Forelimb muscle (tissue), 1 donor: ENCODE measurements at places on chromosomes 11 and 22.

DNA sequence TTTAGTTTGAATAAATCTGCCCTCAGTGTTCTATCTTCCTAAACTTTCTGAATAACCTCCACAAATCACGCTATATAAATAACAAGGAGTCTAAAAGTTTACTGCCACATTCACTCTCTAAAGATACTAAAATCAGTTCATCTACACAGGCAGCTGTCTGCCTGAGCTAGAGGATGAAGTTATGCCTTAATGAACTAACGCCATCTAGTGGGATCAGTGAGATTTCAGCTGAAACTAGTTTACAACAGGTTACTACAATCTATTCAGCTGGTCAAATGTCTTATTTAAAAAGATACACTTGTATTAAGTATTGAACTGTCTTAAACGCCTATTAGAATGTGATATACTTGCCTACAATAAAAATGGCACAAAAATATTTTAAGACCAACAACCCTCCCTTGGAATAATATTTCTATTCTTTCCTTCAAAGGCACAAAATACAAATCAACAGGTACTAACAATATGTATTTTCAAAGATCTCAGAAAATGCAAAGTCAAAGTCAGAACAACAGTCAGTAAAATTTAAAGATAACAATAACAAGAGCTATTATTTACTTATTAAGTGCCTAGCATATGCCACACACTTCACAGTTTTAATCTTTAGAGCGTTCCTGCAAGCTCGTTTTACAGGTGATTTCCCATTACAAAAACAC lies 84.1 kb downstream of the LARGE2 start:
- DNase-seq: peak; percentile 64

DNA sequence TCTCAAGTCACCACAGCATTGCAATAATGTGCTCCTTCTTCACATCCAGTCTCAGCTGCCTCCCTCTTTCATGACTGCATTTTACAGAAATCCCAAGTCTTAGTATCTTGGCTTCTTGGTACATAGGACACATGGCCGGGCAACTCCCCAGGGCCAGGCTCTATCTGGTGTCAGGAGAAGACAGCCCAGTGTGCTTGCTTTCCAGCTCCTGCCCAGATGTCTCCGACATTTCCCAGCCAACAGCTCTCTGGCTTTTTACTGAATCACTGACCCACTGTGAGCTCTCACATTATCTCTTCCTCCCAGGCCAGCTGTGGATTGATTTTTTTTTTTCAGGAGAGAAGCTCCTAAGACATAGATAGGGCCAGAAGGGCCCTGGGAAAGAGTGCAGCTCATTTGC lies 346.0 kb upstream of the C11orf87 start:
- DNase-seq: no peak

DNA sequence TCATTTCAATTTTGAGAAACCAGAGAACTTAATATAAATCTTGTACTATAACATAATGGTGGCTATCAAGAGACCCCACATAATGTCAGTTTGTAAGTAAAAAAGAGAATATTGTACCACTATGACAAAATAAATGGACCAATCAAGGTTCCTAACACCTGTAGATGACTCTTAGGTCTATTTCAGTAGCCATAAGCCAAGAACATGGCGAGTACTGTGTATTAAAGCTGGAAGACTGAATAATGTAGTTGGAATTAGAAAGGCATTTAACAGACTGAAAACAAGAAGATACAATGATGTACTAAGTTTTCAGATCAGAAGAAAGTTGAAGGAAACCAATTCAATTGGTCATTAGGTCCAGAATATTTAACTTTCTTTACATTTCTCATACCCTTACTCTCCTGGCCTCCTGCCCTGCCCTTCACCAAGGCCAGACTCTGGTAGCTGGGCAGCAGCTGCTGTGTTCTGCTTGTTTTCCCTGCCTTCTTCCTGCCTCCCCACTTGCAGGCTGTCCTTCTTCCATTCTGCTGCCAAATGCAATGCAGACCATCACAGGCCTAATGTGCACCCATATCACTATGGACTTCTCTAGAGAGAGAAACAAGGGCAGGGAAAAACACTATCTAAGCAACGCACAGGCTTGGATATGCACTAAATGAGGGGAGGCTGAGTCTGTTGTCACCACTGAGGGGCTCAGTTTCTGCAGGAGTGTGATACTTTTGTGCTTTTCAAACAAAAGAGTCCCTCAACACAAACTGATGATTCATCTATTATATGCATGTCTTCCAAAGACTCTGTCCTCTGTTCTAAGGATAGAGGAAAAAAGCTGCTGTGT lies 60.1 kb downstream of the RAB30 start:
- DNase-seq: no peak

DNA sequence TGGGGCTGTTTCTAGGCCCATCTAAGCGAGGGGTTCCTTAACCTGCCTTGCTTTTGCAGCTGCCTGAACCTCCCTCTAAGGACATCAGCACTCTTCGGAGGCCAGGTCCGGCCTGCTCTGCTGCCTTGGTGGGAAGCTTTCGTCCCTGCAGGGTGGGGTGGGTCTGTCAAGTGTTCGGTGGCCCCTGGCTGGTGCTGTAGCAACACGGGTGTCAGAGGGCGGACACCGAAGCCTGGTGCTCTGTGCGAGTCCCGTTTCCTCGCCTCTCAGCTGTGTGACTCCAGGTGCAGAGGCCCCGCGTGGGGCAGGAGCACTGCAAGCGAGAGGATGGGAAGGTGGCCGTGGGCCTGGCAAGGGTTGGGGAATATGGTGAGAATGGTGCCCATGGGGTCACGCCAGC lies 64.6 kb downstream of the CDKN1C start:
- no peak for DNase-seq

GRCh38 chr22:48257685-48258055 lies 1495.2 kb downstream of the TBC1D22A start:
- no peak for DNase-seq

GRCh38 chr11:75356613-75357012 lies 5.2 kb upstream of the ARRB1 start:
- DNase-seq: no peak

GRCh38 chr11:69832561-69833413 lies 13.6 kb upstream of the FGF3 start:
- no peak for DNase-seq

GRCh38 chr22:44583061-44583760 lies 85.2 kb upstream of the RTL6 start:
- no peak for DNase-seq

GRCh38 chr22:17684245-17684644 lies 45.7 kb downstream of the BCL2L13 start:
- DNase-seq: no peak

- no peak for DNase-seq
Observed at GRCh38 chr11:60164550-60165075, 18.3 kb downstream of the MS4A6A start.

DNA sequence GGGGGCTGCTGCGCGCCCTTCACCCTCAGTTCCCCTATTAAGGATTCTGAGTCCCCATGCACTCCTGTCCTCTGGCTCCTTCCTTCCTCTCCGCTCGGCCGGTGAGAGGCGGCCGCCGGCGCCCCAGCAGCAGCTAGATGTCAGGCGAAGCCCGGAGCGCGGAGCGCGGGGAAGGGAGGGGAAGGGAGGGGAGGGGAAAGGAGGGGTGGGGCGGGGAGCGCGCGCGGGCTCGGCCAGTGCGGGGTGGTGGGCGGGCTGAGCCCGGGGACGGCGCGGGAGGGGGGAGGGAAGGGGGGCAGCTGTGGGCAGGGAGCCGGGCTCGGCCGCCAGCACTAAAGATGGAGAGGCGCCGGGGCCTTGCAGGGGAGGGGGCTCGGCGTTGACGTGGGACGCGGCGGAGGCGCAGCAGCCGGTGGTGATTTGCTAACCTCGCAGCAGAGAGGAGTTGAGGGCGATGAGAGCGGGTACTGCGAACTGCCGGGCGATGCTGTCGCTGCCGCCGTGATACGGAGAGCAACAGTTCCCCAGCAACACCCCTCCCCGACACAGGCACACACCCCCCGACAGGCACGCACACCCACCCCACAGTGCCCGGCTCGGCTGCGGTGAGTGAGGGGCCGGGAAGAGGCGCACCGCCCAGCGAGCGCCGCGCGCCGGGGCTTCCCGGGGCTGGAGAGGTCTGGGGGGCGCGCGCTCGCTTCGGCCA lies at the start of gene ZBTB16:
TSS of gene ZBTB16 (plus strand) at position 434 of the 706 bp plus-strand sequence. CDS start 3,590 bp downstream, outside the sequence.
- DNase-seq: no peak

- no peak for DNase-seq
Observed at GRCh38 chr11:111733611-111734088, 32.5 kb downstream of the PPP2R1B start.

GRCh38 chr22:34804604-34805003 lies 261.4 kb upstream of the ISX start:
- DNase-seq: no peak

DNA sequence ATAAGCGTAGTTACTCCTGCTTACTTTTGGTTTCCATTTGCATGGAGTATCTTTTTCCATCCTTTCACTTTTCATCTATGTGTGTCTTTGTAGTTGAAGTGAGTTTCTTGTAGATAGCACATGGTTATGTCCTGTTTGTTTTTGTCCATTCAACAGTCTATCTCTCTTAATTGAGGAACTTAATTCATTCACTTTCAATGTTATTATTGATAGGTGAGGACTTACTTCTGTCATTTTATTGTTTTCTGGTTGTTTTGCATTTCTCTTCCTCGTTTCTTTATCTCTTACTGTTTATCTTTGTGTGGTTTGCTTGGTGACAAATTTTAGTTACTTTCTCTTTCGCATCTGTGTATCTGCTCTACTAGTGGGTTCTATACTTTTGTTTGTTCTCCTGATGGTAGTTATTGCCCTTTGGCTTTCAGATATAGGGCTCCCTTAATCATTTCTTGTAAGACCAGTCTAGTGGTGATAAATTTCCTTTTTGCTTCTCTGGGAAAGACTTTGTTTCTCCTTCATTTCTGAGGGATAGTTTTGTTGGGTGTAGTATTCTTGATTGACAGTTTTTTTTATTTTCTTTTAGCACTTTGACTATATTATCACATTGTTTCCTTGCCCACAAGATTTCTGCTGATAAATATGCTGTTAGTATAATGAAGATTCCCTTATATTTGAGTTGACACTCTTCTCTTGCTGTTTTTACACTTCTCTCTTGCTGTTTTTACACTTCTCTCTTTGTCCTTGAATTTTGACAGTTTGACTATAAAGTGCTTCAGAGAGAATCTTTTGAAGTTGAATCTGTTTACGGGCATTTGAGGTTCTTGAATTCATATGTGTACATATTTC lies 9.0 kb upstream of the RAG1 start:
- DNase-seq: no peak

DNA sequence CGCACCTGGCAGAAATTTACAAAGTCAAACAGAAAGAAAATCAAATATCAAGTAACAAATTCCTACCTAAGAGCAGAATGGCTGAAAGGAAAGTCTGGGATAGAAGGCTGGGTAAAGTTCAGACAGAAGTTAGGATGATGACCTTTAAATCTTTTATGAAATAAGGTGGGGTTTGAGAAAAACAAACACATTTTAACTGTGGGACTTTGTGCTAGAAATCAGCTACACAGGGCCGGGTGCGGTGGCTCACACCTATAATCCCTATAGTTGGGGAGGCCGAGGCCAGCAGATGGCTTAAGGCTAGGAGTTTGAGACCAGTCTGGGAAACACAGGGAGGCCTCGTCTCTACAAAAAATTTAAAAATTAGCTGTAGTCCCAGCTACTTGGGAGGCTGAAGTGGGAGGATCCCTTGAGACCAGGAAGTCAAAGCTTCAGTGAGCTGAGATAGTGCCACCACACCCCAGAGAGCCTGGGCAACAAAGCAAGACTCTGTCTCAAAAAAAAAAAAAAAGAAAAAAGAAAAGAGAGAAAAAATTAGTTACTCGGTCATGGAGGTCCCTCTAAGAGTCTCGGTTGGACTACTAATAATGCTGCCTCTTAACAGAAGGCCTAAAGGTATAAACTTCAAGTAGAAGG lies 119.7 kb upstream of the BID start:
- DNase-seq: no peak

DNA sequence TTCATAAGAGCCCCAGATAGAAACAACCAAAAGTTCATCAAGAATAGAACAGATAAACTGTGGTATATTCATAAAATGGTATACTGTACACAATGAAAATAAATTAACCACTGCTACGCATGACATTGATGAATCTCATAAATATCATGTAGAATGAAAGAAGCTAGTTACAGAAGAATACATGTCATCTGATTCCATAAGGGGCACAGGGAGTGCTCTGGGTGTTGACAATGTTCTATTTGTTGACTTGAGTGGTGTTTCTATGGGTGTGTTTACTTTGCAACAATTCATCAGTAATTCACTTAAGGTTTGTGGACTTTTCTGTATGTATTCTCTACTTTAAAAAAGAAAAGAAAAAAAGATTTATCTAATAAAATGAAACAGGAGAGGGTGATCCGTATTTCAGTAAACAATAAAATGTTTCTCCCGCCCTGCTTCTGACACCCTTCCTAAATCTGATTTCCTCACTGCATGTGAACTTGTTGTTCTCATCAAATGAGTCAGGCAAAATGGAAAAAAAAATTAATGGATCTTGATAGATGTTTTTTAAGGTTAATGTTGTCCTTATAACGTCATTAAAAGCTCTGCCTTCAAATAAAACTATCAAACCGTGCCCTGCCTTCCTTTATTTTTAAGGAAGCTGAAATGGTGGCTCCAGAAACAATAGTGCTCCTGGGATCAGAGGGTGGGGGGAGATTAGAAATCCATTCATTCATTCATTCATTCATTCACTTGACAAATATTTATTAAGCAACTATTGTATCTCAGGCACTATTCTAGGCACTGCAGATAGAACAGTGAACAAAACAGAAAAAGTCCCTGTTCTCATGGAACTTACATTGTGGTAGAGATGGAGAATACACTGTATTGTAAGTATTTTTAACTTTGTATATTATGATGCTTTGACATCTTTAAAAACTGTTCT lies 77.2 kb upstream of the CD44 start:
- DNase-seq: no peak

DNA sequence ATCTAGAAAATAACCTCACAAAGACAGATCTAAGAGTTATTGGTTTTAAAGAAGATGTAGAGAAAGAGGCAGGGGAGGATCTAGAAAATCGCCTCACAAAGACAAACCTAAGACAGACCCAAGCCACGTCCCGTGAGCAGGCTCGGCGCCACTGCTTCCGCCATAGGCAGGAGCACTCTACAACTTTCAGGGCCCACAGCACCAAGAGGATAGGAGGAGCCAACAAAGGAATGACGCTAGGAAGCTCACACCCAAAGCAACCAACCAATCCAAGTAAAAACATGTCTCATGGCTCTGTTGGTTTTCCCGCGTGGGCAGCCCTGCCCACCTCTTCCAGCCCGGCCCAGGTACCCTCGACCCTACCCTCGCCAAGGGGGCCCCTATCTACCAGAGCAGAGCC lies 4167.4 kb upstream of the OR11H1 start:
- DNase-seq: no peak

- DNase-seq: no peak
Observed at GRCh38 chr11:99176430-99176829, 155.7 kb downstream of the CNTN5 start.

GRCh38 chr11:31809857-31810778 lies 1.0 kb downstream of the PAX6 start:
- DNase-seq: no peak

- no peak for DNase-seq
Observed at GRCh38 chr22:40325315-40325714, 21.0 kb upstream of the ADSL start.
